Naive thymus-derived CD4-positive, alpha-beta T cell (primary cell): ENCODE measurements at places on chromosomes 2 and 18. TPM values are rescaled to one million over a fixed set of nuclear protein-coding genes. Genes with fewer than 3 reads are reported as not detected.

Gene TMEM163
- not detected for total RNA-seq

Gene MROH2A
- not detected in 2 replicates for total RNA-seq

DNA sequence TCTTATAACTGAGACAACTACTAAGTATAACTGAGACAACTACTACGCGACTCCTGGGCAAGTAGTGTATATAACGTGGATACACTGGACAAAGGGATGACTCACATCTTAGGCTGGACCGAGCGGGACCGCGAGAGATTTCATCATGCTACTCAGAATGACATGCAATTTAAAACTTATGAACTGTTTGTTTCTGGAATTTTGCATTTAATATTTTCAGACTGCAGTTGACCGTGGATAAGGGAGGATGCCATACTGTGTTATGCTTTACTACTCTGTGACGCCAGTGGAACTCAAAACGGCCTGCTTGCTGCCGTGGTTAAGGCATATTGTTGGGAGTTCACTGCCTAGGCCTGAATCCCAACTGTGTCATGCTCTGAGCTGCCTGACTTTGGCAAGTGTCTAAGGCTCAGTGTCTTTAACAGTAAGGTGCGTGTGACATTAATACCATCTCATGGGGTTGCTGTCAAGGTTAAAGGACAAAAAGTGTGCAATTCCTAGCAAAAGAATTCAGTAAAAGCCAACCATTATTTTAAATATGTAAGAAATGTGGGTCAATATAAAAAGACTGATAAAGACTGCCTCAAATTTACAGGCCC lies 64.6 kb downstream of the BMP10 start:
- no peak for DNase-seq
- no peak overlapping the region for H3K4me3 ChIP-seq
- H3K4me1 ChIP-seq, result peaks cover 26% of the 10 kb centered on the region
- H3K27ac ChIP-seq, result no peak overlapping the region

DNA sequence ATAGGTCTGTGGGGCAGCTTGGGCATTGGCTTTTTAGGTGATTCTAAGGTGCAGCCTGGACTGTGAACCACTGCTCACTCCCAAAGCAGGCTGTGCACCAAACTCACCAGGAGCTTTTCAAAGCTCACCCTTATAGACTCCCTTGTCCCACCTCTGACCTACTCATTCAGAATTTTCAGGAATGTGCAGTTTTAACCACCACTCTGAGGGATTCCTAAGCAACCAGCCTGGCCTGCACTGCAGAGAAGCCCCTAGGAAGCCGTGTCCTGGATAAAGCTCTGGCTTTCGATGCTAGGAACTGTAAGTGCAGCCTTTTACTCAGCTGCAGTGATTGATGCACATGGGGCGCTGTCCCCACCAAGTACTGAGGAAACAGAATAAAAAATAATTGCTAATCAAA lies 33.0 kb downstream of the MRO start:
- no peak overlapping the region for H3K27ac ChIP-seq
- no peaks in the 10 kb centered on the region for H3K36me3 ChIP-seq
- no peaks in the 10 kb centered on the region for H3K4me1 ChIP-seq
- H3K4me3 ChIP-seq, result no peak overlapping the region
